HAP-1 (cell line): ENCODE measurements at places on chromosomes 7 and 10.

- DNase-seq = no peak
Observed at GRCh38 chr7:92622685-92623084, 32.5 kb upstream of the FAM133B start.

DNA sequence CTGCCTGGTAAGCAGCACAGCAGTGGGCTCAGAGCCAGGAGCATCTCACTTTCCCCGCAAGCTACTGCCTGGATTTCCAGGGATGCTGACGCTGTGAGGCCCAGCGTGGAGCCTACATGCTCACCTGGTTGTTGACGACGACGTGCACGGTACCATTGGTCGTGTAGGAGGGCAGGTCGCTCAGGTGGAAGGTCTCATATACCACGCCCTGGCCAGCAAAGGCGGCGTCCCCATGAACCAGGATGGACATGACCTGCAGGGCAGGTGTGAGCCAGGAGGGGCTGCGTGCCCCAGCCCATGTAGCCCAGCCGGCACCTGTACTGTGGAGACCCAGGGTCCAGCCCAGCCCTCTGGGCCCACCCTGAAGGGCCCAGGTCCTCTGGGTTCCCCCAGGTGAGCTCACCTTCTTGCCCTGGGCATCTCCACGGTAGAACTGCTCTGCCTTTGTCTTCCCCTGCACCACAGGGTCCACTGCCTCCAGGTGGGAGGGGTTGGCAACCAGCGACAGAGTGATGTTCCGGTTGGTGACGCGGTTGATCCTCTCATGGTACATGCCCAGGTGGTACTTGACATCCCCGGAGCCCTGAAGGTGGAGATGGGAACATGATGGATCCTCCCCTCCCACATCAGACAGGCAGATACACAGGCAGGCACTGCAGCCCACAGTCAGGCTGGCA, 15.4 kb downstream of the OGDHL start:
- DNase-seq = no peak

- DNase-seq = no peak
Observed at GRCh38 chr7:98142658-98143057, 36.0 kb downstream of the LMTK2 start.

DNA sequence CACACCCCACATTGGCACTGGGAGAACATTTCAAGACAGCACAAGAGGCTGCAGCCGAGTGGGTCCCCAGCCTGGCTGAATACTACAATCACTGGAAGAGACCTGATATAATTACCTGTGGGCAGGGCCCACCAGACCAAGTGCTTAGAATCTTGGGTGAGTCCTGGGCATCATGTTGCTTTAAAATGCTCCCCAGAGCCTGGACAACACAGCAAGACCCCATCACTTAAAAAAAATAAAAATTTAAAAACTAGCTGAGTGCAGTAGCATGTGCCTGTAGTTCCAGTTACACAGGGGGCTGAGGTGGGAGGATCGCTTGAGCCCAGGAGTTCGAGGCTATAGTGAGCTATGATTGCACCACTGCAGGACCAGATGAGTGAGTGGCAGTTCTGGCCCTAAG, 28.1 kb downstream of the FAM171A1 start:
- no peak for DNase-seq

DNA sequence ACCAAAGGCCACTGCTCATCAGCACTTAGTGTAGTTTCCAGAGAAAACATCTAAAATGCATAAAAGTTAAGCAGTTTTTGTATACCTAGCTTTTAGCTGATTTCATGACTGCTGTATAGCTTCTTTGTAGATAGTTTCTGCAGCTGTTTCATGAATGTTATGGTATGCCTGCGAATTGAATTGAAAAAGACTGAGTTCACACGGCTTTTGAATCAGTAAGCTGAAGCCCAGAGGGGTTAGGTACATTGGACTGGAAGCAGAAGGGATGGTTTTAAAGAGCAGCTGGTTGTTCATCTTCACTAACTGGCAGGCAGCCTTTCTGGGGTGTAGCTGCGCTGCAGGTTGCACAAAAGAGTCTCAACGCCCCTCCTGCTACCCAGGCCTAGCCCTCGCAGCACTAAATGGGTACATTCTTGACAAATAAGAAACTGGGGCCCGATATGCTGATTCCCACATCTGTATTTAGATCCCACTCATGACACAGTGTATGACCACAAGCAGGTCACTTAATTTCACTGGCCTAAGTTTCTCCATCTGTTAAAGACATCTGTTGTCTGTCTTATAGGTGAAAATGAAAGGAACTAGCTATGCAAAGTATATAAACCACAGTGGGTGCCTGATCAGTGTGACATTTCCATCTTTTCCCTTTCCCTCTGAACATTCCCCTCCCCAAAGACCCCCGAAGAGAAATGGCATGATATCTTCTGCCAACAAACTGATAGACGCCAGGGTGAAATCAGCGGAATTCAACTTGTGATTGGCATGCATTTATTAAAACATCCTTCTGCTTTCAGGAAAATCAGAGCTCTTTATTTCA, 85.9 kb upstream of the AGBL3 start:
- DNase-seq = no peak

DNA sequence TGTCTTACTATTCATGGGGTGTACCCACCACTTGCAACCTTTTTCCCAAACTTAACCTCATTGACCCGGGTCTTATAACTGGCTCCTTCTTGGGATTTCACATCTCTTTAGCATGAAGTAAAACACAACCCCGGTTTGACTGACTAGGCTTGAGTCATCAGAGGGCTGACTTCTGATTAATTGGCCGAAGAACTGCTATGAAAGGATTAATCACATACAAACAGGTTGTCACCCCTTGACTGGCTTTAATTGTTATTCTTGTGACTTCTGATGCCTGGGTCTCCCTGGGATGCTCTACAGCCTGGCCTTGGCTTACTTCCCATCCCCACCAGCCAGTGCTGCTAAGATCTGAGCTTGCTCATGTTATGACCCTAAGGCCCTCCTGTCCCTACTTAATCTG, 8.8 kb upstream of the CRPPA start:
- DNase-seq = no peak

- DNase-seq = peak; percentile 51
Observed at GRCh38 chr10:23053036-23053435, 42.3 kb upstream of the MSRB2 start.

- no peak for DNase-seq
Observed at GRCh38 chr10:113842171-113842570, 11.7 kb downstream of the DCLRE1A start.

GRCh38 chr7:1176891-1177373, 16.9 kb upstream of the ZFAND2A start:
- peak; percentile 44 for DNase-seq

GRCh38 chr10:13711291-13711690, 124.5 kb downstream of the PRPF18 start:
- no peak for DNase-seq

- DNase-seq = no peak
Observed at GRCh38 chr10:132061465-132061864, 4.3 kb upstream of the JAKMIP3 start.

DNA sequence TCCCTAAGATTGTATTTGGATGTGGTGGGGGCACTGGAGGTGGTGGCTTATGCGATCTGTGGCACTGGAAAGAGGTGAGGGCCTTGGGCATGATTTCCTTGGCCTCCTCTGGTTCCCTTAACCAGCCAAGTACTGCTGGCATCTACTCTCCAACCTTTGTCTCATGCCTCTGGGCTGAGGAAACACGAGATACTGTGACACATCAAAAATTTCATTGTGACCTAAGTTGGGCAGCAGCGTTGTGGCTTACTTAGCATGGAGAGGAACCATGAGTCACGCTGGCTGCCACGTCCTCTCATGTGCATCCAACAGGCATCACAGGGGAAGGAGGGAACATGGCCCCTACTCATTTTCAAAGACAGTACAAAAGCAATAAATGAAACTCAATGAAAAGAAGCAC, 29.7 kb upstream of the GSDME start:
- no peak for DNase-seq

DNA sequence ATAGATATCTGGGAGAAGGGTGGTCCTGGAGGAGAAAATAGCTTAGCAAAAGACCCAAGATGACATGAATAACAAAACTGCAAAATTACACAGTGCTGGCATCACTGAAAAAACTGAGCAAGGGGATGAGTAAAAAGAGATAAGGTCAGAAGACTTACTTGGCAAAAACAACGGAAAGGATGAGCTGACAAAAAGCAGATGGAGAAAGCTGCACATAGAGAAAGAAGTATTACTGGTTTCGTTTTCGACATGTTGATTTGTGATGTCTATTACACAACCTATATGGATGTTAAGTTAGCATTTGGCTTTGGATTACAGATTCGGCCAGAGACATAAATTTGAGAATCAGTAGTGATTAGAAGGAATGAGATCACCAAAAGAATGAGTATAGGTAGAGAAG, 132.1 kb downstream of the MACC1 start:
- no peak for DNase-seq

DNA sequence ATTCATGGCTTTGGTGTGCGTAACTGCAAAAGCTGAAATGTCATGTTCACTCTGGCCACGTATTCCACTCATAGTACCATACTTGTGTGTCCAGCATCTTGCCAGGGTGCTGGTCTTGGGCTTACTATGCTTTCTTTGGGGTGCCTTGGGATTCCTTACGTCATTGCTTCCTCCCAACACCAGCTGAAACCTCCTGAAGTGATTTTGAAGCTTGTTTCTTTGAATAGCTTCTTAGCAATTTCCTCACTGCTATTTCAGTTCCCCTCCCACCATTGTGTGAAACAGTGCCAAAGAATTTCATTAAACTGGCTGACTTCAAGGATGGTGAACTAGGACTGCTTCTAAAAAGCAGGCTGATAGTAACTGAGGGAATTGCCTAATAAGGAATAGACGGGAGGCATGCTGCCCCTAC, 36.9 kb downstream of the ENTPD1 start:
- DNase-seq = no peak

GRCh38 chr10:101282947-101283346, 53.7 kb upstream of the LBX1 start:
- no peak for DNase-seq

GRCh38 chr7:116522247-116522646, 2.6 kb upstream of the CAV1 start:
- DNase-seq = no peak

DNA sequence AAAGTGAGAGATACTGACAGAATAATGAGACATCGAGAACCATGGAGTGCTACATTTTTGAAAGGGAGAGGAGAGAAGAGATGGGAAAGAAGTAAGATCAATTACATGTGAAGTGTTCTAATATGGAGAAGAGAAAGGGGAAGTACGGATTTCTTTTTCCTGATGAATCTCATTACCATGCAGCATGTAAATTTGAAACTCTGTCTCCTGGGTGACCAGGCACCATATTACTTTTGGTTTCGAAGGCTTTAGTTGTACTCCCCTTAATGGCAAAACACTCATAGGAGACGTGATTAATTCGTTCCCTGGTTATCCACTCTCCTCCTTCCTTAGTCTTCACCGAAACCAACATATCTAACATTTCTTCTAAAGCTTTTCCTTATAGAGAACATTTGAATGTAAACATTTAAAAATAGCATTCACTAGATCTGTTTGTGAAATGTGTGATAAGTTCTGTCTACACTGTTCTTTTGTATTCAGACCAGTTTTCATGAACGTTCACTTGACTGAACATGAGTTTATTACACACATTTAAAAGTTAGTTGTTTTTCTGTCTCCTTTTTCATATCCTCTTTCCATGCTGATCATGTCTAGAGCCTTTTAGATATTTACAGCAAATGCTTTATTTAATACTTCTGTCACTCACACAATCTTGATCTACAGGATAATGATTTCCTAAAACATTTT, 80.2 kb upstream of the MSRB2 start:
- DNase-seq = no peak

DNA sequence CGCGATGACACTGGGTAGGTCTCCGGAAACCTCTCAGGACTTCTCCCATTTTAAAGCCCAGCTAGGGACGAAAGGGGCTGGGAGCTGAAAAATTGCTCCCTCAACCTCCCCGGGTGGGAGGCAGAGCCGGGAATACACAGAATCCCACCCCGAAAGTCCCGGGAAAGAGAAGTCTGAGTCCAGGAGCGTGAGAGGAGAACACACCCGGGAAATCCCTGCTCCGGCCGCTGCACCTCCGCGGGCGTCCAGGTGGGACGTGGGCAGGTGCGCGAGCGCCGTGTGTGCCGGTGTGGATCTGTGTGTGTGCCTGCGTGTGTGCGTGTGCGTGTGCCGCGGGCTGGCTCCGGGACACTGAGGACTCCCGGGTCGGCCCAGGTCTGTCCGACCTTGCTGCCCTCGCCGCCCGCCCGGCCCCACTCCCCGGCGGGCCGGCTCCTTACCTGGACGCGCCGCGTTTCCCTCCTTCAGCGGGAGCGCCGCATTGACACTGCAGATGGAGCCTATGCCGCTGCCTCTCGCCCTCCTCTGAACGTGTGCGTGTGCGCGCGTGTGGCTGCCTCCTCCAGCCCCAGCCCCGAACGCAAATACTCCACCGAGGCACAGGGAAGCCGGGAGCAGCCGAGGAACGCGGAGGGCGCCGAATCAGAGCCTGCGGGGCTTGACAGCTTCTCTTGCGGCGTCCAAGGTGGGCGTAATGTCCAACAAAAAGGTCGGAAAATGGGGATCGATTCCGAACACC, at the start of gene PLXNA4:
TSS of gene PLXNA4 (minus strand) at position 489 of the 739 bp plus-strand sequence. CDS start 67,777 bp downstream, outside the sequence.
- DNase-seq = no peak

- DNase-seq = no peak
Observed at GRCh38 chr10:104333032-104333727, 5.1 kb downstream of the ITPRIP start.
